Lung (tissue), 17 donors: ENCODE measurements at places on chromosomes 12 and 14. TPM values are rescaled to one million over a fixed set of nuclear protein-coding genes. Genes with fewer than 3 reads are reported as not detected.

- DNase-seq = no peak
Measured at GRCh38 chr12:124412646-124413015, 117.7 kb downstream of the RFLNA start.

GRCh38 chr12:23944067-23944466, 5.4 kb downstream of the SOX5 start:
- DNase-seq = no peak

DNA sequence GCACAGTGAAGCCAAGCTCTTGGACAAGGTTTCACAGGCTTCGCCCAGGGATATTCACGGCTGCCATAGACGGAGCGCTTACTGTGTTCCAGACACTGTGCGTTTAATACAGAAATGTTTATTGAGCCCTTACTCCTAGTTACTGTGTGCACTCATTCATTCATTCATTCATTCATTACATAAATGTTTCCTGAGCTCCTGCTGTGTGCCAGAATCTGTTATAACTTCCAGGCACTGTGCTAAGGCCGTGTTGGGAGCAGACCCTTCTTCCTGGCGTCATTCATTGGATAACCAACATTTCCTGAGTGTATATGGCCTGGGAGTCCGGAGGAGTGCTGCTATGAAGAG, 760 bp upstream of the MED13L start:
- no peak for DNase-seq

DNA sequence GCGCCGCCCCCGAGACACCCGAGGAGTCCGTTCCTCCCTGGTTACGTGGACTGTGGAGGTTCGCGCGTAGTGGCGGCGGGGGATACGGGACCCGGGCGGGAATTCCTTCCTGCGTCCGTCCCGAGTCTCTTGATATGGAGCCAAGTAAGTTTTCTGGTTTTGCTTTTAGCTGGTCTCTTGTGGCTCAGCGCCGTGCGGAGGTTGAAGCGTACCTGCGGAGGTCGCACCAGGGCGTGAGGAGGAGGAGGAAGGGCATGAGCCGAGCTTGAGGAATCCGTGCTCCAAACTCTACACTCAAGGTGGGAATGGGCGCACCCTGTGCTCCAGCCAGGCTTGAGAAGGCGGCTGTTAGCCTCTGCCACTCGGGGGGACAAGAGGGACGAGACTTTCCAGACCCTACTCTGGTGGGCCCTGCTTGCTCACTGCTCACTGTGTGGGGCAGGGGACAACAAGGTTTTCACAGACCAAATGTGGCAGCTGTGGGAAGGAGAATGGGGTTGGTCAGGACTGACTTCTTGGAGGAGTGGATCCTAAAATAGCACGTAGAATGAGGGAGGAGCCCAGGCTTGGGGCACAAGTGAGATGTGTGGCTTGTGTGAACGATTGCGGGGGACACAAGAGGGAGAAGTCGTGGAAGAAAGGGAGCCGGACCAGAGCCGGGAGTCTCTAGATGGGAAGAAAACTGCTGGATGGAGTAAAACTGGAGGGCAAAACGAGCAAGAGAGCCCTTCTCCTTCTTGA, 577 bp downstream of the ATG101 start:
- no peak for DNase-seq

- no peak for DNase-seq
Measured at GRCh38 chr14:70047598-70048312, 141.0 kb downstream of the SLC8A3 start.

DNA sequence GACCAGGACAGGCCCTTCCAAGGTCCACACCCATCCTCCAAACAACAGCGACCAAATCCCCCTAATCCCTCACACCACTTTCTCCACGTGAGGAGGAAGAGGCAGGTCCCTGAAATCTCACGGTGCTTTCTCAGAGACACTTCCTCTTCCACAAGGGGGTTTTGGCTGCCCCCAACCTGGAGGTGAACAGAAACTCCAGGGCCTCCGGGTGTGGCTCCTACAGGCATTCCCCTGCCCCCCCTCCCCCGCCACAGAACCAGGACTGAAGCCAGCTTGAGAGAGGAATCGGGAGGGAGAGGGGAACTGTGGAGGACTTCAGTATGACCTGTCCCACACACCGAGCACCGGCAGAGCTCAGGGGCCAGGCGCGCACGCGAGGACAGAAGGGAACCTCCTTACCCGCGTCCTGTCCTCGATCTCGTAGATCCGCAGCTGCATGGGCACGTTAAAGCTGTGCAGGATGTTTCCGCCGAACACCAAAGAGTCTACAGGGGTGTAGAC, 60.2 kb downstream of the KDM2B start:
- no peak for DNase-seq

- DNase-seq = no peak
Measured at GRCh38 chr12:12715459-12716150, 1.6 kb upstream of the CDKN1B start.

- DNase-seq = no peak
Measured at GRCh38 chr14:68951035-68951797, 27.9 kb downstream of the ACTN1 start.

DNA sequence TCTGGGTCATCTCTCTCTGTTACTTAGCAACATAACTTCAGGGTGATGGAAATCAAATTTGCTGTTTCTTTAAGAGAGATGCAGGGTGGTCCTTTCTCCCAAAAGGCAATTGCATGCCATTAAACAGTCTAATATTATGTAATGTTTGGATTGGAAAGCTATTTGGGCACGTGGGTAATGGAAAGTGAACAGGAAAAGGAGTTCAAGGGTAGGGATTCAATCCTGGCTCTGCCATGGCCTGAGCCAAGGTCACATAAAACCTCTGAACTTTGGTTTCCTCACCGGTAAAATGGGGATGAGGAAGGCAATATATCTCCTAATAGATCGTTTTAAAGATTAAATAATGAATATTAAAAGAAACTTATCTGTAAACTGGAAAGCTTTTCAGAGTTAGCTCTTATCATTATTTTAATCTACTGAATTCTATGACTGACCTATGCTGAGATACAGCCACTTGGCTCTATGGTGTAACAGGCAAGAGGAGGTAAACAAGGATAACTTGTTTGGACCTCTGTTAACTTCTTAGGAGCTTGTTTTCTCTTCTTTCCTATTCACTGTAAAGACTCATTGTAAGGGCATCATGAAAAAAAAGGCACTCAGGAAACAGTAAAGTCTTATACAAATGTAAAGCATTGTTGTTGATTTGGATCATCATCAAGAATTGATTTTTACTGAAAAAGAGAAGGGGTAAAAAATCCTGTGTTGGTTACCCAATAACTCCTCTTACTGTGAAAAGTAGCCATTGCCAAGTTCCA, 55.7 kb upstream of the OVCH1 start:
- no peak for DNase-seq

GRCh38 chr12:49888461-49889151, 15.1 kb downstream of the FAIM2 start:
- DNase-seq = no peak

DNA sequence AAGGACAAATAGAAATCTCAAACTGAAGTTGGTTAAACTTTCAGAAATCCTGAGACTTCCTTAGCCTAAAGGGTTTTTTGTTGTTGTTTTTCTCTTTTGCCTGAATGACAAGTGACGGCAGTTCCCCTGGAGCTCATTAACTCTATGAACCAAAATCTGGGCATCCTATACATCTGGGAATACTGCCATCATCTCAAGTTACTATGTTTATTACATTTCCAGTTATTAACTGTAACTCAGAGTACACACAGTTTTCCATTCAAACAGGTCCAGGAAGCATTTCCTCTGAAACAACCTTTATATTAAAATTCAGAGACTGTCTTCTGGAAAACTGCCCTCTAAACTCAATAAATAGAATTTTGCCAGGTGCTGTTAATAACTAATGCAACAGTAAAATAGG, 55.6 kb upstream of the CDKL1 start:
- DNase-seq = peak; percentile 86

DNA sequence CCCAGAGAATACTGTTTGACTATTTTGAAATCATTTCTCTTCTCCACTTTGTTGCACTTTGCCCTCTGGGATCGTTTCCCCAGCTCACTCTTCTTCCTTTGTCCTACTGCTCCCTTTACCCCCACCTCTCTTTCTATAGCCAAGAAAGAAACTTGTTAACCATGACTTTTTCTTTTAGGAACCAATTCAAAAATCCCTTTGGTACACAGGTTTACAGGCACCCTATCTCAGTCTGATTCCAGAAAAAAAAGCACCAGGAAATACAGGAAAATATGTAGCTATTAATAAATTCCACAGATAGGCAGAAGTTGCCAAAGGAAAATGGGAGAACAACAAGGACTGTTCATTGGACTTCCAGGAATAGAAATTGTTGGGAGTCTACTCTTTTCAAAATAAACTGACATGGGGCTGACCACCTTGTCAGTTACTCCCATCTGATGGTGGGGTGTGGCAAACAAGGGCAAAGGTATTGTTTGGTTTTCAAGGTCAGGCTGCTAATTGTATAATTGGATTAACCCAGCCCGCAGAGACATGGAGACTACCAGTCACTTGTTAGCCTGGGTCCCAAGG, 82.4 kb downstream of the CRADD start:
- no peak for DNase-seq

DNA sequence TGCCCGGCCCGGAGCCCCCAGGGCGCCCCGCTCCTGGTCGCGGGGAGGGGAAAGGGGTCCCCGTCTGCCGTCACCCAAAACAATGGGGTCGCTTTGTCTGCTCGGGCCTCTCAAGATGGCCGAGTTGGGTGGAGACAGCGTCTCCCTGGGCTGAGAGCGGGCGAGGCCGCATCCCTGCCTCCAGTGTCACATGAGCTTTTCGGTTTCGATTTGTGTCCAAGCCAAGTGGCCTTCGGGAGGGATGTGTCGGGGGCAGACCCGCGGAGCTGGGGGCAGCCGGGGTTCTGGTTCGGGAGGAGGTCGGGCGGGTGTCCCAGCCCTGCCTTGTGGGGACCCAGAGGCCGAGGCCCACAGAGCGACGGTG, 790 bp downstream of the DYNC1H1 start:
- peak; percentile 74 for DNase-seq

- DNase-seq = no peak
Measured at GRCh38 chr12:70252832-70253231, 9.6 kb downstream of the CNOT2 start.

DNA sequence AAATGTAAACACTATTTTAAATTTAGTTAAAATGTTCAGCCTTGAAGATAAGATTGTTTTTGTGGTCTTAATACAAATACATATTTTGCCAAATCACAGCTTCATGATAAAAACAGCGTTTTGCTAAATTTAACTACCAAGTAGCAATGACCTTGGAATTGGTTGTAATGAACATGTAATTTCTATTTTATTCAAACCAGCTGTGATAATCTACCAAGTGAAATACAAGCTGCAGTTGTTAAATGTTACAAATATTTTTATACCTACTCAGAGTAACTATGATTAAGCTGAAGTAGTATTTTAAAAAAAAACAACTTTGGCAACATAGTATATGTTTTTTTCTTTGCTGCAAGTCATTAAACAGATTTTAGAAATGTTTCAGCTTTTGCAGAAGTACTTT, 96.2 kb downstream of the CPSF2 start:
- DNase-seq = peak; percentile 65

- no peak for DNase-seq
Measured at GRCh38 chr14:70827752-70828151, 18.4 kb upstream of the MAP3K9 start.

DNA sequence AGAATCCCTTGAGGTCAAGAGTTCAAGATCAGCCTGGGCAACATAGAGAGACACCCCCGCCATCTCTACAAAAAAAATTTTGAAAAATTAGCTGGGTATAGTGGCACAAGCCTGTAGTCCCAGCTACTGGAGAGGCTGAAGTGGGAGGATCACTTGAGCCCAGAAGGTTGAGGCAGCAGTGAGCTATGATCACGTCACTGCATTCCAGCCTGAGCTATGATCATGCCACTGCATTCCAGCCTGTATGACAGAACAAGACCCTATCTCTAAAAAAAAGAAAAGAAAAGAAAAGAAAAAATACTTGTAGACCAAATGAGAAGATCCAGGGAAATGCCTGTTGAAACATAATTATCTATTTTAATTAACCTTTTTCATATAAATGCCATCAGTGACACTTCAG, 93.8 kb upstream of the MDM1 start:
- DNase-seq = no peak

DNA sequence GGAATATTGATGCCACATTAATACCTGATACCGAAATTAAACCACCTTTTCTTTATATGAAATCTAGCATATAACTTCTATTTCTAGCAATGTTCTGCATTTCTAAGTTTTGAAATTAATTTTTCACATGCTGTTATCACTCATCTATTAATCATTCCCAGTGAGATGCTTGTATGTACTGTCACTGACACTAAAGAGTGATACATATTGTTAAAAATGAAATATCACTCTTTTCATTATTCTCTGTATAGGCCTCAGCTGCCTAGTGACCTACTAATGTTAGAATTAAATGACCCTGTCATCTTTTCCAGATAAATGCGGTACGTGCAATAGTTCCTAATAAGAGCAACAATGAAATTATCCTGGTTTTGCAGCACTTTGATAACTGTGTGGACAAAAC, 49.7 kb upstream of the KCNH3 start:
- no peak for DNase-seq

DNA sequence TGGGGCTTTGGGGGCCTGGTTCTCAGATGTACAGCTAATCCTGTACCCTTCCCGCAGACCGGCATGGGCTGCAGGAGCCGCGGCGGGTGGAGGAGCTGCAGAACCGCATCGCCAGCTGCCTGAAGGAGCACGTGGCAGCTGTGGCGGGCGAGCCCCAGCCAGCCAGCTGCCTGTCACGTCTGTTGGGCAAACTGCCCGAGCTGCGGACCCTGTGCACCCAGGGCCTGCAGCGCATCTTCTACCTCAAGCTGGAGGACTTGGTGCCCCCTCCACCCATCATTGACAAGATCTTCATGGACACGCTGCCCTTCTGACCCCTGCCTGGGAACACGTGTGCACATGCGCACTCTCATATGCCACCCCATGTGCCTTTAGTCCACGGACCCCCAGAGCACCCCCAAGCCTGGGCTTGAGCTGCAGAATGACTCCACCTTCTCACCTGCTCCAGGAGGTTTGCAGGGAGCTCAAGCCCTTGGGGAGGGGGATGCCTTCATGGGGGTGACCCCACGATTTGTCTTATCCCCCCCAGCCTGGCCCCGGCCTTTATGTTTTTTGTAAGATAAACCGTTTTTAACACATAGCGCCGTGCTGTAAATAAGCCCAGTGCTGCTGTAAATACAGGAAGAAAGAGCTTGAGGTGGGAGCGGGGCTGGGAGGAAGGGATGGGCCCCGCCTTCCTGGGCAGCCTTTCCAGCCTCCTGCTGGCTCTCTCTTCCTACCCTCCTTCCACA, 7.6 kb downstream of the NR4A1 start:
- no peak for DNase-seq

GRCh38 chr14:67377916-67378315, 17.8 kb downstream of the EIF2S1 start:
- no peak for DNase-seq

- no peak for DNase-seq
Measured at GRCh38 chr14:106134886-106135285, 608.5 kb downstream of the TMEM121 start.

The ALX1 gene
- polyA plus RNA-seq = 0.08 TPM

The ETNK1 gene
- polyA plus RNA-seq = 28.6 TPM

The NOXRED1 gene
- polyA plus RNA-seq = 0.30 TPM

The TOMM20L gene
- not detected for polyA plus RNA-seq

The ZFHX2 gene
- polyA plus RNA-seq = 0.67 TPM

The EFS gene
- 6.5 TPM for polyA plus RNA-seq

The CHGA gene
- 0.51 TPM for polyA plus RNA-seq

The KLRC3 gene
- 0.44 TPM for polyA plus RNA-seq
